Epithelial cell of esophagus (primary cell): ENCODE measurements at places on chromosomes 7 and 10.

DNA sequence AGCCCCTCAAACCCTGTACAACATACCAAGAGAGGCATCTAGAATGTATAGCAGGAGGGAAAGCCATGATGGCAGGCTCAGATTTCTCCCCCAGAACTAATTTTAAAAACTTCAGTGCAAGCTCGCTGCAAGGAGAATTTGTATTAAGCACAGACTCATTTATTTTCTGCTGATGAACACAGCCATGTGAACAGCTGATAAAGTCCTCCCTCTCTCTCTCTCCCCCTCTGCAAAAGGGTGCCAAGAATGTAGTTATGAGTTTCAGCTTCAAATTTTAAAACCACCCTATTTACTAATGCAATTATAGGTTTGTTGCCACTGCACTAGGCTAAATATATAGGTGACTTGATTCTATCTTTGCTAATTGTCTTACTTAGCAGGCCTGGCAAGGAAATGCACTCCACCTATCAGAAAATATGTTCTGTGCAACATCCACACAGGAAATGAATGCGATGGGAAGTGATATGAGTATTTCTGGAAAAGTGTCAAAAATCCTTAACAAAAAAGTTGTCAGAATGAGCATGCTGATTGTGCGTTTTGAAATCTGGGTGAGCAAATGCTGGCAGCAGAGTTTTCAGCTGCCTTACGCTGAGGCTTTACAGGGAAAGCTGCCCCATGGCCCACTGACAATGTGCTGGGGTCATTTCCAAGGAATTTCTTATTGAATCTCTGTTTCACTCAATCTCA, 43.4 kb upstream of the GHITM start:
- DNase-seq, result peak; percentile 2

DNA sequence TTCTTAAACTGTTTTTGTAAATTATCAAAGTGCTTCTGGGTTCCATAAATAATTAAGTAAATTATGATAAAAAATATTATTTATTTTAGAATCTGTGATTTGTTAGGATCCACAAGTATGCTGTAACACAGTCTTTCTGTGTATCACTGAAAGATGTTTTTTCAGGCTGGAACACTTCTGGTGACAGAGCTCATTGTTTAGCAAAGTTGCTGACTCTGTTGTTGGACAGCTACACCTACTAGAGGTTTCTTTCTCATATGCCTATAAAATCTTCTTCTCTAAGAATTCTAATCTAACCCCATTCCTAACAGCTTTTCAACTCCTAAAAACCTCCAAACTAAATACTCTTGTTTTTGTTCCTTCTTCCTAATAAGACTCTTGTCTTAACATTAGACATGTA, 176.8 kb downstream of the THSD7A start:
- DNase-seq, result no peak

- peak; percentile 34 for DNase-seq
Measured at GRCh38 chr10:124145109-124145870, 51.9 kb upstream of the CHST15 start.

GRCh38 chr10:15712883-15713282, 6.8 kb downstream of the ITGA8 start:
- DNase-seq, result peak; percentile 47

DNA sequence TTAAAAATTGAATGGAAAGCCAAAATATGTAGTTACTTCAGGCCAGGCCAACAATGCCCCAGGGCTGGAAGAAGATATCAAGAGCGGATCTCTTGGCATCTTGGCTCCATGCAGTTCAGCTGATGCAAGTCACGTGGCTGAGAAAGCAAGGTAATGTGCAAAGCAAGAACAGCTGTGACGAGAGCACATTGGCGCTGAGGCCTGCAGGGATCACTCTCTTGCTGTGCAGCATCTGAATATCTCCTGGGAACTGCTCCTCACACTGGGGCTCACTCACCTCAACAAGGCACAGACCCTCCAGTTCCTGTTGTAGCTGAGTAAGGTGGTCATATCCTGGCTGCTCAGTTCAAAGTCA, 14.0 kb downstream of the AKR1B1 start:
- no peak for DNase-seq

DNA sequence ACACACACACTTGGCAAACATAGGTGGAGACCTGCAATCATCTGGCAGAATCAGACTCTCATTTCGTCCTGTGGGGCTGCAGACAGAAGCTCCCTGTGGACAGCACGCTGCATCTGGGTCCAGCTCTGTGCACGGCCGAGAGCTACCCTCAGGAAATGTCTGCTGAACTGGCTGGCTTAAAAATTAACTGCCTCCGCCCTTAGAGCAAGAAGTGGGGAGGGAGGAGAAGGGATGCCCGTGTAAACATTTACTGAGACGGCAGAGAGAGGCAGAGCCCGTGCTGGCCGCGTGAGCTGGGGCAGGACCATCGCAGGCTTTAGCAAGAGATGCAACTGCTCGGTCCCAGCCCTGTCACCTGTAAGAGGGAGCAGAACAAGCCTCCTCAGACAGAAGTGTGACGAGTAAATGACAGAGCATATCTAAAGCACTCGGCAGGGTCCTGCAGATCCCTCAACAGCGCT, 81.8 kb downstream of the TNS3 start:
- no peak for DNase-seq

DNA sequence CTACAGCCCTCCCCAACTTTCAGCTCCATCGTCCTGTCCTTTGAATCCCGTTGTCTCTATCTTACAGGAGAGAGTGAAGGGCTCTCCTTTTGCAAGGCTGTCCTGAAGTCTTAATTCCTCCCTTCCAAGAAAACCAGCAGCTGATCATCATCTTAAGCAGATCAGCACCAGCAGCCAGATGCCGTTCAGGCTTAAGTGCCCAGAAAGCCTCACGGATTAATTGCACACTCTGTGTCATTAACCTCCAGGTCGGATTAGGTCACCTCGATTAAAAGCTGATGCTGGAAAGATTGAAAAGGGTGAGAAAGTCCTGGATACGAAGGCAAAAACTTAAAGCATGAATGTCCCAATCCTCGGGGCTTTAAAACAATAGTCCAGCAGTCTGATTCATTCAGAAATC, 24.8 kb upstream of the ADARB2 start:
- no peak for DNase-seq

DNA sequence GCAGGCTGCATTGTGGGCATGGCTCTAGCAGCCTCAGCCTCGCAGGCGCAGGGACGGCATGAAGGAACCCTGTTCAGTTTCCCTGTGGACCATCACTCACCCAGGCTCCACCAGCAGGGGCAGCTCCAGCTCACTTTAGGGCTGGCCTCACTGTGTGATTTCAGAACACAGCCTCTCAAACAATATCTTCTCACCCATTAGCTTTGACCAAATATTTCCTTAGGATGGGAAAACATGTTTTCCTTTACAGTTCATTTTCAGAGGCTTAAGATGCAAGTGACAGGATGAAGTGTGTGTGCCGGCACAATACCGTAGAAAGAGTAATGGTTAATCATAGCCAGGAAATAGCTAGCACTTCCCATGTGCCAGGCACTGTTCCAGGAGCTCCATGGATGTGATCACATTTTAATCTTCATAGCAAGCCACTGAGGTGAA, 58.2 kb downstream of the LANCL2 start:
- DNase-seq, result no peak

- DNase-seq, result no peak
Measured at GRCh38 chr10:110056822-110057221, 49.0 kb downstream of the ADD3 start.

DNA sequence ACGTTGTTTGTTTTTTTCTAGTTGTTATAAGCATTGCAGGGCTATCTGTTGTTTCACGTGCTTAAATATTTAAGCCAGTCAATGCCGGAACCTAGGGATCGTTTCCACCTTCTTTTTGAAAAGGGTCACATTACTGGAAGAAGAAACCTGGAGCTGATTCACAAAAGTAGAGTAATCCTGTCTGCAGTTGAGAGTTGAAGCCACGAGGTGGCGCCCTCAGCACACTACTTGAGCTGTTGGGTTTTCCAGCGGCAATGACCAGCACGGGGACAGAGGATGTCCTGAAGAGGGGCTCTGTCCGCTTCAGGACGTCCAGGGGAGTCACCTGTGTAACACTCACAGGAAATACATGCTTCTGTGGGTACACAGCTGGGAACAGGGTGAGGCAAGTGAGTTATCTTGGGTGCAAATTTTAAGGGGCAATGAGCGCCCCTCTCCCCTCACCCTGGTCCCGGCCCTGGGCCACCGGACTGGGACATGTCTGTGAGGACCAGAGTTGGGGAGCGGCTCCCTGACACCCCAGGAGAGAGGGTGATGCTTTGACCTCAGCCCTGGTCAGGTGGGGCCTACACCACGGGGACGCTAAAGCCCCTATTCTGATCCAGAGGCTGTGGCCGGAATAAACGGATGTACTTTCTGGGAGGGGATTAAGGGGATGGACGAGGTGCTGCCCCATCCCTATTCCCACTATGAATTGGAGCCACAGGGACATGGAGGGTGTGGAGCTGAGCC, 26.3 kb upstream of the WDFY4 start:
- DNase-seq, result peak; percentile 69

GRCh38 chr7:11127988-11128387, 154.3 kb downstream of the PHF14 start:
- DNase-seq, result no peak

GRCh38 chr7:45889367-45890067, 1.2 kb downstream of the IGFBP1 start:
- no peak for DNase-seq

DNA sequence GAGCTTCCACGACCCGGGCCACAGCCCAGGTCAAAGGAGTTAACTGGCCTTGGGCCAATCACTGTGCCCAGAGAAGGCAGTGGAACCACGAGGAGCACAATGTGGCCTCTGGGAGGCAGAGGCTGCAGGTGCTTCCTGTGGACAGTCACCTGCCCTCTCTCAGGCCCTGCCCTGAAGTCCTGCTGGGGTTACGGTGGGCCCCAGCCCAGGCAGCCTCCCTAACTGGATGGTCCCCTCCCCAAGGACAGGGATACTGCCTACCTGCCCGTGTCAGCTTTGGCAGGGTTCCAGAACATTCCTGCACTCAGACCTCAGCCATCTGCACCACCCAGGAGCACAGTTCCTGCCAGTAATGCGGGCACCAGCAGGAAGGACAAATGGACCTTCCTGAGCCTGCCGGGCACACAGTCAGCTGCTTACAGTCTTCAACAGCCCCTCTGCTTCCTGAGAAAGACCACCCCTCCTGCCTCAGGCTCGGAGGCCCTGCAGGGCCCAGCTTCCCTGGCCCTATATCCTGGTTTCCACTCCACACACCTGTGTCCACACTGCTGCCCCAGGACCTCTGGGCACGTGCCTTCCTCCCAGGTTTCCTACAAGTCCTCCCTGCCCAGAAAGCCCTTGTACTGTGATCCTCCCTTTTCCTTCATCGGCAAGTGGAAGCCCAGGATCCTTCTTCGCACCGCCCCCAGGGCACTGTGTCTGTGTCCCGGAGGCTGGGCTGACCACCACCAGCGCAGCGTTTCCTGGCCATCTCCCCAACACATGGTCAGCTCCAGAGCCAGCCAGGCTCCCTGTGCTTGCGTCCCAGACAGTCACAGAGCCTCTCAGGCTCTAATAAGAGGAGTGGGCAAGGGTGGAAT, 23.3 kb downstream of the WDR86 start:
- DNase-seq, result peak; percentile 33

- peak; percentile 44 for DNase-seq
Measured at GRCh38 chr7:7157887-7158271, 24.5 kb upstream of the C1GALT1 start.

DNA sequence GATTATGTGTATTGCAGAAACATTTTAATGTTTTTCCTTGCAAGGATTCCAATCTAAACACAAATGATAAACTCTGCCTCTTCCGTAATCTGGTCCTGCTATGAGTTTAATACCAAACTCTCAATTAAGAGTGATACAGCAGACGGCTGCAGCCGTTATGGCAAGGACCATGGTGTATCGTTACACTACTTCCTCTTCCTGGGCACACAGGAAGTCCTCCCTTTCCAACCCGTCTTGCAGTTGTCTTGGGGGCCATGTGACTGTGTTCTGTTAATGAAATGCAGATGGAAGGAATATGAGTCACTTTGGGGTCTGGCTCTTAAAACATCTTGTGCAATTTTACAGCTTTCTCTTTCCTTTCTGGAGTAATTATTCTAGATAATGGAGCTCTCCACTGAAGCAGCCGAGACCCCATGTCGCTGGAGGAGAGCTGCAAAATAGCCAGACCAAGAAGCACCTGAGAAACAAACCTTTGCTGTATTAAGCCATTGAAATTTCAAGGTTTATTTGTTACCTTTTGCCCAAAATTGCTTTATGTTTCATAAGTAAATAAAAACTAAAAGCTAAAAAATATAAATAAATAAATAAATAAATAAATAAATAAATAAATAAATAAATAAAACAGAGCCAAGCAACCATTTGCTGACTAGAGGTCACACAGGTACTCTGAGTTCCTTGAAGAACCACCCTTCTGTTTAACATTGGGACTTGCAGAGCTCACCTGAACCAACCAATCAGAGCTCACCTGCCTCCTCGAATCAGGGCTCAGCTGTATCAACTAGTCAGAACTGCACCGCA, 74.7 kb downstream of the FRMPD2 start:
- DNase-seq, result no peak

DNA sequence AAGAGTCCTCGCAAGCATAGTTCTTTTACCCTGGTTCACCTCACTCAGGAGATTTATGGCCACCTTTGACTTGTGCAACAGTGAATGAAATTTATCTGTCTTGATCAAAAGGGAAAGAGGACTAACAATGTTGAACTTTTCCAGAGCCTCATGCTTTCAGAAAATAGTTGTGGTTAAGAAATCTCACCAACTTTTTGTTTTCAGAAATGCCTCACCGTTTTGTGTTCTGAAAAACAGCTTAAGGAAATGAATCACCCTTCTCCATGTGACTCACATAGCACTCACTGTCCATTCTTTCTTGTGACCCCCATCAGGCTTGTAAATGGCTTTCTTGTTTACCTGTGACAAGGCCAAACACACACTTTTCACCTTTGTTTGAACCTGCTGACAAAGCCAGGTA, 148.6 kb upstream of the FAM3C start:
- DNase-seq, result peak; percentile 96

GRCh38 chr10:1151076-1152033, 95.2 kb downstream of the WDR37 start:
- DNase-seq, result peak; percentile 54

DNA sequence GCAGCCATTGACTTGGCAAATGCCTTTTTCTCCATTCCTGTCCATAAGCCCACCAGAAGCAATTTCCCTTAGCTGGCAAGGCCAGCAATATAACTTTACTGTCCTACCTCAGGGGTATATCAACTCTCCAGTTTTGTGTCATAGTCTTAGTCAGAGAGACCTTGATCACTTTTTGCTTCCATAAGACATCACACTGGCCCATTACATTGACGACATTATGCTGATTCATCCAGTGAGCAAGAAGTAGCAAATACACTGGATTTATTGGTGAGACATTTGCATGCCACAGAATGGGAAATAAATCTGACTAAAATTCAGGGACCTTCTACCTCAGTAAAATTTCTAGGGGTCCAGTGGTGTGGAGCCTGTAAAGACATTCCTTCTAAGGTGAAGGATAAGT, 649.7 kb upstream of the ANKRD30A start:
- peak; percentile 30 for DNase-seq

GRCh38 chr10:43083764-43084163, 6.9 kb downstream of the RET start:
- no peak for DNase-seq

DNA sequence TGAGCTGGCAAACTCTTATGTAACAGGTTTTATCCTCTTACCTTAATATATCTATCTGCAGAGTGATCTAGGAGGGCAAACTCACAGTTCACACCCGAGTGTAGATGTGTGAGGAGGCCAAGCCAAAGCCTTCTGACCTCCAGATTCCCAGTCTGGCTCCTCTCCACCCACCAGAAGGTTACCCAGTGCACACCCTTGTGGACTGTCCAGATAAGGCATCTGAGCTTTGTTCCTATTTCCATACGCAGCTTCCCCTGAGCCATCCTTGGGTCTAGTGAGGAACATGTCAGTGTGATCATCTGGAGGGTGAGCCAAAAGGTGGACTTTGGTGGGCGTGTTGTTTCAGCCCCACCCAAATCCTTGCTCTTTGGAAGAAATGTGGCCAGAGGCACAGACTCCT, 203.0 kb upstream of the MEOX2 start:
- peak; percentile 14 for DNase-seq
